Activated naive CD8-positive, alpha-beta T cell treated with anti-CD3 and anti-CD28 coated beads for 36 hours (primary cell): ENCODE measurements at places on chromosomes 1 and 21.
A peak's percentile ranks its signal among the peaks of the same experiment; 100 is the strongest.

DNA sequence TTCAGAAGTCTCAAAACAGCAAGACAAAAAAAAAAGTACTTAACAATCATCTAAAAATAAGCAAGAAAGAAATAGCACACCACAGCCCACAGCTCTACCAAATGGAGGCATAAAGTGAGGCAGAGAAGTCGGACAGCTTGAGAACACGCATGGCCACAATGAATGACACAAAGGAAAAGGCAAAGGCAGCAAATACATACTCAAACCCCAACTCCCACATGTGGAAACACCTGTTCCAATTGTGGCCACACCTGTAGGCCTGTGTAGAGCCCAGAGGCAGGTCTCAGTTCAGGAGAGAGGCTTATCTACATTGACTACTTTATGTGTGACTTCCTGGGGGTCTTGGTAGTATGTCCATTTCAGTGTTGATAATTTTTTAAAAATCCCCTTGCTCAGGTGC, 543.5 kb downstream of the LMO4 start:
- no peak for DNase-seq

DNA sequence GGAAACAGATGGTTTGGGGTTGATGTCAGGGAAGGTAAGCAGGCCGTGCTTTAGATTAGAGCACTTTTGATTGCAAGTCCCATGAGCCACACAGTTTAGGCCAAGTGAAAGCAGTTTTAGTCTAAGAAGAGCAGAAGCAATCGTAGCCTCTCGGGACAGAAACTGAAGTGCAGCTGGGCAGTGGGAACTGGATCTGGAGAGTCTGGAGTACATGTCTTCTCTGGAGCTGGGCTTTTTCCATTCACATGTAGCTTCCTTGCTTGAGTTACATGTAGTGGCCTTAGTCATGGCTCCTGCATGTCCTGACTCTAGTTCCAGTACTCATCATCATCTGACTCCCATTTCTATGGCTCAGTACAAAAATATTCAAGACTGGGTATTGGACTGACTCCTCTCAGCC, 16.7 kb downstream of the CAMTA1 start:
- DNase-seq: no peak

DNA sequence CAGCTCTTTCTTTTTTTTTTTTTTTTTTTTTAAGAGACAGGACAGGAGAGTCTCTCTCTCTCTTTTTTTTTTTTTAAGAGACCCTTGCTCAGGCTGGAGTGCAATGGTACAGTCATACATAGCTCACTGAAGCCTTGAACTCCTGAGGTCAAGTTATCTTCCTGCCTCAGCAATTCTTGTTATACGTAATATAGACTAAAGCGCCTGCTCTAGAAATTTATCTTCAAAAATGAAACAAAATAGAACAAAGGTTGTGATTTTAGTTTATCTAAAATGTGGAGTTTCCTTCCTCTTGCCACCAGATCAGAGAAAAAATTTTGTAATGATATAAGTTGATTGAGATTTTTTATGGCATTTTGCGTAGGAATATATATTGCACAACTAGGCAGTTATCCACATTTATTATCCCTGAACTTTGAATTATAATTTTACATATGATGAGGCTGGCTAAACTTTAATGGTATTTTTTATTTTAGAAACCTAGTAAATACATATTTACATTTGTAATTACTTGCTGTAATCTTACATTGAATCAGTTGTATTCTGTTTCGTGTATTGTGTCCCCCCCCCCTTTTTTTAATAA, 44.2 kb downstream of the MTF2 start:
- no peak for DNase-seq

DNA sequence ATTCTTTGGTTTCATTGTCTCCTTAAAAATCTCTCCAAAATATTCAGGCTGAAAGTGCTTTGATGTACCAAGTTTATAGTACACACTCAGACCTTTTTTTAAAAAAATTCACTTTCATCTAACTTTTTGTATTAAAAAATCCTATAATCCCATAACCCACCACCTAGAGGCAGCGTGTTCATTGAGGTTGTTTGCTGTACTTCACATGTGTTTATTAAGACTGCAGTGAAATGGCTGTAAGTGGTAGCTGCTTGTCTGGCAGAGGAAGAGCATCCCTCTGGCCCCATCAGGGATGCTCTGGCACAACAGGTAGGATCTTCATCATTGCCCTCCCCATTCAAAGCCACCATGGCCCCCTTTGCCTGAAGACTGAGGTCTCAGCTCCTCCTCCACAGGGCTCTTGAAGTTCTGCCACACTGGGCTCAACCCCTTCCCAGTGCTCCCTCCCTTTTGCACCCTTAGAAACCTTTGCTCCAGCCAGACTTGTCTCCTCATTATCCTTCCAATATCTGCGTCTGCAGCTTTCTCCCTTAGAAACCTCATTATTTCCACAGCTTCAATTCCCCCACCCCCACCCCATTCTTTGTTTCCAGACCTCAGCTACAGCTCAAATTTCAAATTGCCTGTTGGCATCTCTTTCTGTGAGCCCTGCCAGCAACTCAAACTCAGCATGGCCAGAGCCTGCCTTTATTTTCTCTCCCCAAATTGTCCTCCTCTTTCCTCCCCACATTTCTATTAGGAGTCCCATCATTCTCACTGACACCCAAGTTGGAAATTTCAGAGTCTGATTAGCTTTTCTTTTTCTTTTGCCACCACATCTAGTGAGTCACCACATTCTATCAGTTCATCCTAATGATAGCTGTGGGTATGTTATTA, 369.6 kb upstream of the USP24 start:
- no peak for DNase-seq

GRCh38 chr1:78916986-78917385, 89.5 kb downstream of the ADGRL4 start:
- no peak for DNase-seq

- DNase-seq: no peak
Observed at GRCh38 chr1:217089361-217090014, 366.3 kb upstream of the ESRRG start.

DNA sequence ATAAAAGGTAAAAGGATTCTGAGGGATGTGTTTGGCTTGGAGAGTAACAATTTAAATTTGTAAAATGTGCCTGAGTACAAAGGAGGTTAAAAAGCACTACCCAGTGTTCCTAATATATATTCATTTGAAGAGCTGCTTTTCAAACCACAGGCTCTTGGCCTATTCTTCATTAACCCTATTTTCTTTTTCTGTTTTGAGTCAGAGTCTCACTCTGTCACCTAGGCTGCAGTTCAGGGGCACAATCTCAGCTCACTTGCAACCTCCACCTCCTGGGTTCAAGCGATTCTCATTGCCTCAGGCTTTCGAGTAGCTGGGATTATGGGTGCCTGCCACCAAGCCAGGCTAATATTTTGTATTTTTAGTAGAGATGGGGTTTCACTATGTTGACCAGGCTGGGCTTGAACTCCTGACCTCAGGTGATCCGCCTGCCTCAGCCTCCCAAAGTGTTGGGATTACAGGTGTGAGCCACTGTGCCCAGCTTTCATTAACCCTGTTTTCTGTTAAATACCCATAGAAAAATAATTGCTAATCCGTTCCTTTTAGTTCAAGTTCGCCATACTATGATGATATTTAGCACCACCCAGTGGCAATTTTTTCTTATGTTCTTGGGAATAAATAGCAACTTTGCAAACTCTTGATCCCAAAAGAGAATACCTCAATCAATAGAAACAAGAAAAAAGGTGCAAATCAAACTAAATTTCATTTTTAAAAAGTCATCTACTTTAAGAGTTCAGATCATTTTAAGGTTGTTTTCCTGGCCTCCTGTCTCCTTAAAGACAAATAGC, 30.5 kb downstream of the ZBTB8OS start:
- DNase-seq: peak; percentile 3

GRCh38 chr1:160124705-160125478, 9.3 kb downstream of the ATP1A2 start:
- no peak for DNase-seq

DNA sequence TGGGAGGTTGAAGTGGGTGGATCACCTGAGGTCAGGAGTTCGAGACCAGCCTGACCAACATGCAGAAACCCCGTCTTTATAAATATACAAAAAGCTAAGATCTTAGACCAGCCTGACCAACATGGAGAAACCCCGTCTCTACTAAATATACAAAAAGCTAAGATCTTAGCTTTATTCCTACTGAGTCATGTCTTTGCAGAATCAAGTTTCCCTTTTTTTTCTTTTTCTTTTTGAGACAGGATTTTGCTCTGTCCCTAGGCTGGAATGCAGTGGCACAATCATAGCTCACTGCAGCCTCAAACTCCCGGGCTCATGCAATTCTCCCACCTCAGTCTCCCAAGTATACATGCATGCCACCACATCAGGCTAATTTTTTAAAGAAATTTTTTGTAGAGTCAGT, 21.4 kb downstream of the KDM5B start:
- no peak for DNase-seq

DNA sequence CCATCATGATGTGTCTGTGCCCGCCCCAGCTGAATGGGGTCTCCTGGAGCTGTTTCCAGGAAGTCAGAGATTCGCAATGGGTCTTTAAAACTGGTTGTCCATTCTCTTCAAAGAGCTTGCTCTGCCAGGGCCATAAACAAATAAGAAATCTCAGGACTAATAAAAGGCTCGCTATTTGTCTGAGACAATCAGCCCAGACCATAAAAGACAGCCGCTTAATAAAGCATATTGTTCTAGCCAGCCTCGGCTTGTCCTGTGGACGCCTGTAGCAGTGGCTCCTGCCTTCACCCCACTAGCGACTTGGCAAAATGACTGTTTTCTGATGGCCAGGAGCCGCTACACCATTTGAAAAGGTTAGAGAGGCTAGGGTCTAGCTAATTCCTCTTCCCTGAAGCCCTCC, 20.6 kb upstream of the SELENON start:
- DNase-seq: no peak

GRCh38 chr1:47676311-47677054, 238.6 kb downstream of the FOXD2 start:
- DNase-seq: no peak

DNA sequence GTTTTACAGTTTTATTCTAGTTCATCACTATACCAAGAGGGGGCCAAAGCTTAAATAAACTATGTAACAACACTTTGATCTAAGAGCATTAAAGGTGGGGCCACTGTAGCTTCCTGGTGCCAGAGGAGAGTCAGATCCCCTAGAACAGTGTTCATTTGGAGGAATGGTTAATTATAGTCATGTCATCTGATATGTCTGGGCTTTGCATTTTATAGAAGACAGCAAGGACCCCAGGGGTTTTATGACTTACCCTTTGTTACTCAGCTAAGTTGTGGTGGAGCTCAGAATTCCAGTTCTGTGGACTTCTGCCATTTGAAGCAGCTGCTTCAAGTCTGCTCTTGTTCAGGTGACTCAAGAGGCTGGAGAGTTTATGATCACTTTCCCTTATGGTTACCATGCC, 16.7 kb downstream of the KDM4A start:
- no peak for DNase-seq

GRCh38 chr1:167904652-167905130, 9.2 kb downstream of the ADCY10 start:
- DNase-seq: no peak

DNA sequence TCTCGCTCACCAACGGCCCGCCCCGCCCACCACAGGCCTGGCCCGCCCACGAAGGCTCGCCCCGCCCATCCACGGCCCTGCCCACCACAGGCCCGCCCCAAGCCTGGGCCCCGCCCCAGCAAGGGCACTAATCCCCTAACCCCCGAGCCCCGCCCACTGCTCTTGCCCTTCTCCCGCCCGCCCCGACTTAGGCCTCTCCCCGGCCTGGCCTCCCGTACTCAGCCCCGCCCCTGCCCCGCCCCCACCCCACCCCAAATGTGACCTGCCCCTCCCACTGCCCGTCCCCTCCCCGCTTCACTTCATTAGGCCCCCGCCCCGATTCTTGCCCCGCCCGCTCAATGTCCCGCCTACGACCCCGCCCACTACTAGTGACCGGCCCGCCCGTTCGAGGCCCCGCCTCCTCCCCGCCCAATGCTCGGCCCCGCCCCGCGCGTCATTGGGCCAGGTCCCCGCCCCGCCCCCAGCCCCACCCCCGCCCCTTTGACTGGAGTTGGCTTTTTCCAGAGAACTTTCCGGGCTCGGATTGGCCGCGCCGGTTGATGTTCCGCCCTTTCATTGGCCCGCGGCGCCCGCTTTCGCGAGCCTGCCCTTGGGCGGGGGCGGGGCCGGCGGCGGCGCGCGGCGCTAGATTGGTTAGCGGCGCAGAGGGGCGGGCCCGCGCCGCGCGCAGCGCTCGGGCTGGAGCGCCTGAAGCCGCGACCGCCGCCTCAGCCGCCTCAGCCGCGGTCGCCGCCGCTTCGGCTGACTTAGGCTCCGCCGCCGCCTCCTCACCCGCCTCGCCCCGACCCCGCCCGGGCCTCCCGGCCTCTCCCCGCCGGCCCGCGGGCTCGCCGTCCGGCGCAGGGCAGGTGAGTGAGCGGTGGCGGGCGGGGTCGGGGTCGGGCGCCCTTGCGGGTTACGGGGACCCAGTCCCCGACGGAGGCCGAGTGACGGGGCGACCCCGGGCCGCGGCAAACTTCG, at the start of gene PCBP3:
TSS of gene PCBP3 (plus strand) at position 705 of the 960 bp plus-strand sequence. CDS start 206,361 bp downstream, outside the sequence.
- peak; percentile 93 for DNase-seq

GRCh38 chr21:42107177-42107880, 36.2 kb downstream of the UMODL1 start:
- DNase-seq: no peak

DNA sequence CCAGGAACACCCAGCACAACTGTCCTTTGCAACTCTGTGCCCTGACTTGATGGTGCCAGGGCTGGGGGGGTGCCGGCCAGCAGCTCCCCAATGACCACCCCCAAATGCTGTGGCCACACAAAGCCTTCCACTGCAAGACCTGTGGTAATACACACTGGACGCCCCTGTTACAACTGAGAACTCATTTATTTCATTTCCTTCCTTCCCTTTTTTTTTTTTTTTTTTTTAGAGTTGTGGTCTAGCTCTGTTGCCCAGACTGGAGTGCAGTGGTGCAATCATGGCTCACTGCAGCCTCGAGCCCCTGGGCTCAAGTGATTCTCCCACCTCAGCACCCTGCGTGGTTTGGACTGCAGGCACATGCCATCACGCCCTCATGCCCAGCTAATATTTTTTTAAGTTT, 25.2 kb downstream of the TP73 start:
- DNase-seq: no peak

DNA sequence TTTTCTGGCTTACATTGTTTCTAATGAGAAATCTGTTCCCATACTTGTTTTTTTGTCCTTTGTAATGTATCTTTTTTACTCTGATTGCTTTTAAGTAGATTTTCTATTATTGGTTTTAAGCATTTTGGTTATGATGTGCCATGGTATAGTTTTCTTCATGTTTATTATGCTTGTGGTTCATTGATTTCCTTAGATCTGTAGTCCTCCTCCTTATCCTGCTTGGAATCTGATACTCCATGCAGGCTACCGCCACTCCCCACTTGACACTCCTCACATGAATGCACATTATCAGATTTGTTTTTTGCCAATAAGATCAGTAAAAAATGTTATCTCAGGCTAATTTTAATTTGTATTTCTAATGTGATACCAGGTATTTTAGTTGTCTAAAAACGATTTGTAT, 20.8 kb downstream of the UROD start:
- DNase-seq: no peak

DNA sequence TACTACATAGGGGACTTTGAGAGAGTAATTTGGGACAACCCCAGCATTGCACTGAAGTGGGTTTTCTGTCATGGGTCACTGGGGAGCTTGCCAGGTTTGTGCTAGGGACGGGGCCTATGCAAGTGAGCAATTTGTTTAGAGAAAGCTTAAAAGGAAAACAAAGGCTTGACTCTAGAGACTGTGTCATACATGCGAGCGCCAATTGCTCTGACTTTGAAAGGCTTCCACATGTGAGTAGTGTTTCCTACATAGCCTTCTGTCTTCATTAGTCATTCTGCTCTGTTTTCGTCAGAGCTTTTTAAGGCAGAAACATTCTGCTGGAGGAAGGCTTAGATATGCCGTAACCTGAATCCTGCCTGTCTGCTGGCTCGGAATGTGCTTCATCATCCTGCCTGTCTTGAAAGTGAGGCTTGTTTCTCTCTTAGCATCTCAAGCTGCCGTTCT, 28.4 kb downstream of the TRIM45 start:
- DNase-seq: no peak

GRCh38 chr1:15075817-15076216, 77.7 kb upstream of the TMEM51 start:
- no peak for DNase-seq
